ENCODE measurements at places on chromosomes 1 and 21.

DNA sequence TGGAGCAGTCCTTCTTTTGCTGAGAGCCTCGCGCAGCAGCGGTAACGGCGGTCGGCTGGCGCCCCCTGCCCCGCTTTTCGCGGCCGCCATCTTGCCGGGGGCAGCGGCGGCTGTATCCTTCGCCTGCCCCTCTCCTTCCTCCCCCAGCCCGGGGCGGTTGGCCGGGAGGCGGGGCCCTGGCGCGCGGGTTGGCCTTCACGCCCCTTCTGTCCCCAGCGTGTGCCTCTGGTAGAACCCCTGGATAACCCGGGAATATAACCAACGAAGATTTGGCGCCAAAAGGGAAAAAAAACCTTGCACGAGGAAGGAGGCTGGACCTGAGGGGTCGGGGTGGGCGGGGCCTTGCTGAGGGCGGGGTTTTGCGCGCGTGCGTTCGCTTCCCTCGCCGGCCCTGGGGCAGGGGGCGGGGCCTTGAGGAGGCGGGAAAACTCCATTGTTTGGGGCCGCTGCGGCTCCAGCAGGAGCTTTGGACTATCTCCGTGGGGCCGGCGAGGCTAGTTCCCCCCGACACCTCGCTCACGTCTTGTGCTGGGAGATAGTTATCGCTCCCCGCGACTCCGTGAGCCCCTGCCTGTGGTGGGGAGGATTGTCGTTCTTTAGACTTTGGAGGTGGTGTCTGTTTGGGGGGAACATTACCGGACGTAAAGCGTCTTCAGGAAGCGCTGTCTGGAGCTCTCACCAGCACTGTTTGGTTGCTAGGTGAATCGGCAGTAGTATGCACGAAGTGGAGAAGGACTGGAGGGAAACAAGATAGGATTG lies 689 bp downstream of the NASP start:
- peak; percentile 91 for DNase-seq

GRCh38 chr1:182723200-182723599 lies 38.8 kb upstream of the RGS8 start:
- no peak for DNase-seq

- DNase-seq = no peak
These were observed 7.6 kb upstream of the RAP1A start for GRCh38 chr1:111611986-111612385.

GRCh38 chr1:225879521-225880221 lies 2.5 kb downstream of the TMEM63A start:
- no peak for DNase-seq

DNA sequence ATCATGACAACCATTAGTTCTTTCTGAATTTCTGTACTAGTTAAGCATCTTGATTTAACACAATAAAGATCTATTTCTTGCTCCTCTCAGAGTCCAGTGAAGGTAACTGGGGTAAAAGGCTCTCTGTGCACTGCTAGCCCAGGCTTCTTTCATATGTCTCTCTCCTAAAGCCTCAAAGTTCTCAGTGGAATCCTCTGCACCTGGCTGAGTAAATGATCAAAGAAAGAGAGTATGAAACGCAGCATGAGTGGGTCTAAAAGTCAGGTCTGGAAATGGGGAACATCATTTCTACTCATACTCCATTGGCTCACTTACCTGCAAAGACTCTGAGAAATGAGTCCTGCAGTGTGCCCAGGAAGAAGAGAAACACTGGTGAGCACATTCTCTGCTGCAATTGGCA lies 418.5 kb downstream of the PTPRC start:
- no peak for DNase-seq

DNA sequence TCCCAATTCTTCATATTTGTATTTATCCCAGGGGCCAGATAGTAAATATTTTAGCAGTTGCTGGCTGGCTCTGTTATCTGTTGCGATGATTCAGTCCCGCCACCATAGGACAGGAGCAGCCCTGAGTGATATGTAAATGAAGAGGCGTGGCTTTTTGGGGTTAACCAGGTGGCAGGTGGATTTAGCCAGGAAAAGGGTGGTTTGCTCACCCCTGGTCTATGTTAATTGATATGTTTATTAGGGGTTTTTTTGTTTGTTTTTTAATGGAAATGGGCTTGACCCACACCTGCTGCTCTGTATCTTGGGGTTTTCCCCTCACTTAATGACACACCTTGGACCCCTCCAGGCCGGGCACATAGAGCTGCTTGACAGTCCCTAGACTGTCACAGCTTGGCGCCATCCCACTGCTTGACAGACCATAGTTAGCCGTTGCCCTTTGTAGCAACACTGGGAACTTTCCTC lies 62.8 kb downstream of the PIK3CD start:
- DNase-seq = no peak

DNA sequence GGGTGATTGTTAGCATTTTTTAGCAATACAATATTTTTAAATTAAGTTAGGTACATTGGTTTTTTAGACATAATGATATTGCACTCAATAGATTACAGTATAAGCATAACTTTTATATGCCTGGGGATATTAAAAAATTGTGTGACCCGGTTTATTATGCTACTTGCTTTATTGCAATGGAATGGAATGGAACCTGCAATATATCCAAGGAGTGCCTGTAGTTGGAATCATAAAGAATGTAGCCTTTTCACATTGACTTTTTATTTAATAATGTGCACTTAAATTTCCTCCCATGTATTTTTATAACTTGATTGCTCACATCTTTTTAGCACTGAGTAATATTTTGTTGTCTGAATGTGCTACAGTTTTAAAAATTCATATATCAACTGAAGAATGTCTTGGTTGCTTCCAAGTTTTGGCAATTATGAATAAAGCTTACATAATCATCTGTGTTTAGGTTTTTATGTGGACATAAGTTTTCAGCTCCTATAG lies 49.2 kb downstream of the CAMSAP2 start:
- DNase-seq = no peak

DNA sequence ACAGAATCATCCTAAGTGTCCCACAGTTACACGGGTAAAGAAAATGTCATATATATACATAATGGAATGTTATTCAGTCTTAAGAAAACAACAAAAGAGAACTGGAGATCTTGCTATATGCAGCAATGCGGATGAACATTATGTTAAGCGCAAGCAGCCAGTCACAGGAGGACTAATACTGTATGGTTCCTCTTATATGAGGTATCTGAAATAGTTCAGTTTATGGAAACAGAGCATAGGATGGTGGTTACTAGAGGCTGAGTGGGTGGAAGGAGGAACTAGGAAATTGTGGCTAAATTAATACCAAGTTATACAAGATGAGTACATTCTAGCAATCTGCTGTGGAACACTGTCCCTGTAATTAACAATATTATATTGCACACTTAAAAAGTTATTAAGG lies 834.3 kb downstream of the KCNT2 start:
- no peak for DNase-seq

GRCh38 chr1:111735321-111735720 lies 3.9 kb downstream of the INKA2 start:
- DNase-seq = no peak

GRCh38 chr1:39995973-39996393 lies 41.0 kb downstream of the MFSD2A start:
- no peak for DNase-seq

- no peak for DNase-seq
These were observed 1.2 kb upstream of the S100A5 start for GRCh38 chr1:153541641-153542590.

DNA sequence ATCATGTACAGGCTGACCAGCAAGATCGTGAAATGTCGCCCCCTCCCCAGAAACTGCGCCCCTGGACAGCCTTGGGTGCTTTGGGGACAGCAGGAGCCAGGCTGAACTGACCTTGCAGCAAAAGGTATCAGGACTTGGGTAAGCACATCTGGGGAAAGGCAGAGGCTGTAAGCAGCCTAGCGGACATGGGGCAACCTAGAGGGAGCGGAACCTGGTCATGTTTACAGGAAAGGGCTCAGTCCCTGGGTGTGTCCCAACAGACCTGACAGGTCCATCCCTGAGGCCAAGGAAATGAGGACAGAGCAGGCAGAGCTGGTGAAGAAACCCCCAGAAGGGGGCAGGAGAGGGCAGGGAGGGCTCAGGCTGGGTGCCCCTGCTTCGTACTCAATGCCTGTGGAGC lies 3.1 kb upstream of the S100A8 start:
- no peak for DNase-seq

DNA sequence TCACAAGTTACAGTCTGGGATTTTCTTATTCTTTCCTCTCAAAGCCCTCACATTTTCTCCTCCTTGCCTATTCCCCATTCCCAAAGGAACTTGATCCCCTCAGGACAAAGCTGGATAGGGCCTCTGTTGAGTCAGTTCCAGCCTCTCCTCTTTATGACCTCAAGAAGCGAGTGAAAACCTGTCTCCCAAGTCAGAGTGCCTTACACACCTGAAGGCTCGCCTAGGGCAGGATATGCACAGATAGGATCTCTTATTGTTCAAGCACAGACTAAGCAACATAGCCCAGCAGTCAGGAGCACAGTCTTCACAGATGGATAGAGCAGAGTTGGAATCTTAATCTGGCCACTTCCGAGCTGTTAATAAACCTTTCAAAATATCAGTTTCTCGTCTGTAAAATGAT lies 60.8 kb upstream of the PRRC2C start:
- no peak for DNase-seq

- DNase-seq = no peak
These were observed 152.0 kb downstream of the ADGRL4 start for GRCh38 chr1:78854556-78854955.

GRCh38 chr1:26724926-26725325 lies 29.1 kb downstream of the ARID1A start:
- DNase-seq = no peak

DNA sequence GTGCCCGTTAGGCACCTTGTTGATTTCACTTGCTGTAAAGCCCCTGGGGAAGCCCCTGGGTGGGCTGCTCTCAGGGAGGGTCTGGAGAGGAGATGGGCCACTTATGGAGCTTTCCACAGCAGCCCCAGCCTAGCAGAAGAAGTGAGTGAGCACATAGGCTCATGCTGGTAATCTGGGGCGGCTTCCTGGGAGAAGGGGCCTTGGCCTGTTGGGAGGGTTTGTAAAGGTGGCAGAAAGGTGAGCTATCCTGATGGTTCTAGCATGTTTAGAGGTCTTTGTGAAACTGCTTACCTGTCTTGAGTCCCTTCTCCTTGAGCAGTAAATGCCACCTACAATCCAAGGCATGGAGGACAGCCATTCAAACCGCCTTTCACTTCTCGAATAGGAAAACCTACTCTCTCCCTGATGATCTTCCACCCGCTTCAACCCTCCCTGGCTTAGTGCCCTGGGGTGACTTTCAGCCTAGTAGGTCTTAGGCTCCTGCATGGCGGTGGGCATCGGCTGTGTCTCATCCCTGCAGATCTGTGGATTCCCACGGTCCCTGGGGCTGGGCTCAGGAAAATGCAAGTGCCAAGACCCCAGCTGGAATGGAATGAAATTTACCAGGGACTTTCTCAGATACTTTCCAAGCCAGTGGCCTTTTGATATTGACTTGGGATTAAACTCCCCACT lies 87.6 kb upstream of the SELENON start:
- no peak for DNase-seq

DNA sequence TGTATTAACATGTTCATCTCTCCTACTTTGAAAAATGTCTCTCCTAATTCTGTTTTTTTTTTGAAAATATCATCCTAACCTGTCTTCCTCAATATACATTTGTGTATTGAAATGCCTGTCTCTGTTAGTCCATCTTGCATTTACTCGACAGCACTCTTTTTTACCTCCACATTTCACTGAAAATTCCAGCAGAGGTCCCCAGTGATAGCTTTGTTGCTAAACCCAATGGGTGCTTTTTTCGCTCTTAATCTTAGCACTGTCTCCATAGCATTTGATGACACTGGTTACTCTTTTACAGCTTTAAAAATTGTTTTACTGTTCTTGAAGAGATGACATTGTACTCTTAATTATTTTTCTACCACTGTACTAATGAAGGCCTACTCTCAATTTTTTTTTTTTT lies 10.8 kb downstream of the OSBPL9 start:
- no peak for DNase-seq

GRCh38 chr1:230317823-230318819 lies 108.0 kb downstream of the PGBD5 start:
- no peak for DNase-seq

- no peak for DNase-seq
These were observed 23.1 kb downstream of the EIF2D start for GRCh38 chr1:206589206-206589605.

- DNase-seq = no peak
These were observed 25.7 kb downstream of the EPHA10 start for GRCh38 chr1:37739222-37739621.

DNA sequence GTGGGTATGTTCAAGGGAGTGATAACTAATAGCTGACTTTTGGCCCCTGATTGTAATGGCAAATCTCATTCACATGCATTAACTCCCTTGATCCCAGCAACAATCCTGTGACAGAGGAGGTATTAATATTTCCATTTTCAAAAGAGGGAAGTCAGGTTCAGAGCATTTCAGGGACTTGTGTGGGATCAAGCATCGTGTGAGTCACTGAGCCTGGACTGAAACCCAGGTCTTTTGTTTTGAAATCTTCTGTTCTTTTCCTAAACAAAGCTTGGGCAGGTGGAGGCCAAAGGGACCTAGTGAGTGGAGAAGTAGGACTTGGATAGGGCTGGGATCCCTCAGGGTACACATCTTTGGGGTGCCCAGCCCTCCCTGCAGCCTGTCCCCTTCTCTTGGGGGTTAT lies 37.9 kb downstream of the ETNK2 start:
- no peak for DNase-seq

DNA sequence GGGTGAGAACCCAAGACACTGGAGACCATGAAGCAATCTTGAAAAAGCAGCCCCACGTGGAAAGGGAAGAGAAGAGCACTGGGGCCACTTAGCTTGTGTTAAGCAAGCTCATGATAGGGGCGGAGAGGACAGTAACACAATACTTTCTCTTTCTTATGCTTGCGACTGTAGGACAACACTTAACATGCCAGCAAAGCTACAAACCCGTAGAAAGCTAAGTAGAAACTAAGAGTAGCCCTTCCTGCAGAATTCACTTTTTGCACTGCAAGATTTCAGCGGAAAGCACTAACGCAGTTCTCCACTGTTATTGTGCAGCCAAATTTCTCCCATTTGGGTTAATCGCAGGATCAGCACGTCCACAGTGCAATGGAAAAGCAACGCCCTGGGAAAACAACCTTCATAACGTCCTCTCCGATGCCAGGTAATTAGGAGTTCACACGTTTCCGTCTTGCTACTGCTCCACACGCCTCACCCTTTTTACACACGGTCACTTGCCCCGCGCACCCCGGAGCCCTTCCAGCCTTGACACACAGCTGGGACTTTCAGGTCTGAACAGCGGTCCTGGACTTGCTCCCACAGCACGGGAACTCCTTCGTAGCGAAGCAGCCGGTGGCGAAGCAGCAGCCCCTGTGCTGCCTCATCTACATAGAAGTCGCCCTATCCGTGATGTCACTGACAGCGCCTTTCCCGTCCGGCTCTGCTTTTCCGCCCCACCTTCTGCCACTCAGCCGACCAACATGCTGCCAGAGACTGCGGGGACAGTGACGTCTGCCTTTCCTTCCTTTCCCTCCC lies 148.6 kb downstream of the PPIAL4G start:
- peak; percentile 93 for DNase-seq

GRCh38 chr1:26283279-26283853 lies 3.5 kb downstream of the SH3BGRL3 start:
- DNase-seq = no peak

GRCh38 chr1:97551113-97551512 lies 369.7 kb downstream of the DPYD start:
- no peak for DNase-seq

GRCh38 chr1:201267481-201268229 lies 15.7 kb upstream of the PKP1 start:
- DNase-seq = no peak

- DNase-seq = no peak
These were observed 206.8 kb downstream of the GPR52 start for GRCh38 chr1:174654560-174654959.
